Foreskin fibroblast (primary cell): ENCODE measurements at places on chromosomes 2 and 18.

GRCh38 chr2:36404318-36404717 is 48.7 kb downstream of the CRIM1 start:
- no peak for DNase-seq

DNA sequence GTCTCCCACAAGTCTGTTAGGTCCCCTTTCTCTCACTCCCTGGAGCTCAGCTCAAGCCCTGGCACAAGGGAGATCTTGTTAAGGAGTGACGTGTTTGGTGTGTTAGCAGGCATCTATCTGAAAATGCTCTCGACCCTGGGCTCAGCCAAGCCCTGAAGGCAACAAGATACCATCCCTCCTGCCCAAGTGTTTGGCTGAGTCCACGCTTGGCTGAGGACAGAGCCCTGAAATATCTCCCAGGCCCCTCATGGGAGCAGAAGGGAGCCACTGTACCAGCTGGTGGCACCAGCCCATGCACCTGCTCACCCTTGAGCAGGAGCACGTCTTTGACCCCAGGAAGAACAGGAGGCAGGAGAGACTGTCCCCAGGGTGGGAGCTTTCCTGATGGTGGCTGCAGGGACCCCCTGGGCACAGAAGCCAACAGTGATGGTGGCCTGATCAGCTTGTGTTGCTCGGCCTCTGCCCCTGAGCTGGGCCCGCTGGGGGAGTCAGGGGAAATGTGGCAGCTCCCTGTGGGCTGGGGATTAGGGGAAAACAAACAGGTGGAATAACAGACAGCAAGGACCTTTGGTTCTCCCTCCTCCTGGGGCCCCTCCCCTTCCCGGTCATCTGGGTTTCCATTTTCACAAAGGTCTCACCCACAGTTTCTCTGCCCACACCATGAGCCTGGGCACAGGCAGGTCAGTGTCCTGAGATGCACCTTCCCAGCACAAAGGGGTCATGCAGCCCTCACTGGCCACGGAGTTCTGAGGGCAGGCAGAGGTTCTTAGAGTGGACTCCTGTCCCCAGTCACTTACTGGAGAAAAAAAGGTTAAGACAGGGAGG is 91.6 kb downstream of the RHOB start:
- DNase-seq: no peak

- DNase-seq: no peak
Observed at GRCh38 chr18:21575656-21576055, 24.8 kb downstream of the ESCO1 start.

DNA sequence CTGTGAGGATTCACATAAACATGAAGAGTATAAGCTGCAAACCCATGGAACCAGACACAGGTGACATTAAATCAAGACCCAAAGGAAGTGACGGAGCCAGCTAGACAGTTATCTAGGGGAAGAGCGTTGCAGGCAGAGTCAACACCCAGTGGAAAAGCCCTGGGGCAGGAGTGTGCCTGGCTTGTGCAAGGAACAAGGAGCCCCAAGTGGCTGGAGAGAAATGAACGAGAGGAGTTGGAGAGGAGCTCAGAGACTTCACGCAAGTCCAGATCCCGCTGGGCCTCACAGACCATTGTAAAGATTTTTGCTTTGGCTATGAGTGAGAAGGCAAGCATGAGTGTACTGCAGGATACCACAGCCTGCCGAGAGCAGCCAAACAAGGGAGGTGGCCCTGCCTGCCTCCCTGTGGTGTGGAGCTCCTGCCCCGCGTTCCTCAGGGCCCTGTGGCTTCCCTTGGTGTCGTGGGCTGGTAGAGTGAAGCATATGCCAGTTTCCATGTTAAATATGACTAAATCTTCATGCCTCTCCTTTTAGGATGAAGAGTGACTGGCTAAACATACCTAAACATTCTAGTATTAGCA is 88.2 kb downstream of the SP3 start:
- no peak for DNase-seq

GRCh38 chr2:114553027-114553426 is 110.6 kb downstream of the DPP10 start:
- DNase-seq: no peak

GRCh38 chr2:24889221-24889620 is 30.8 kb downstream of the ADCY3 start:
- no peak for DNase-seq

DNA sequence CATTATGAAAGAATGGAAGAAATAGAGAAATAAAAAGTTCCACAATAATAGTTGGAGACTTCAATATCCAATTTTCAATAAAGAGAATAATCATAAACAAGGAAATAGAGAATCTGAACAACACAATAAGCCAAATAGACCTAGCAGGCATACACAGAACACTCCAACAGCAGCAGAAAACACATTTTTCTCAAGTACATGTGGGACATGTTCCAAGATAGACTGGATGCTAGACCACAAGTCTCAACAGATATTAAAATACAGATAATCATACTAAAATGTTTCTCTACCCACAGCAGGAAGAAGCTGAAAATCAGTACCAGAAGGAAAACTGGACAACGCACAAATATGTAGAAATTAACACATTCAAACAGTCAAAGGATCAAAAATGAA is 113.9 kb downstream of the USP34 start:
- DNase-seq: peak; percentile 12

DNA sequence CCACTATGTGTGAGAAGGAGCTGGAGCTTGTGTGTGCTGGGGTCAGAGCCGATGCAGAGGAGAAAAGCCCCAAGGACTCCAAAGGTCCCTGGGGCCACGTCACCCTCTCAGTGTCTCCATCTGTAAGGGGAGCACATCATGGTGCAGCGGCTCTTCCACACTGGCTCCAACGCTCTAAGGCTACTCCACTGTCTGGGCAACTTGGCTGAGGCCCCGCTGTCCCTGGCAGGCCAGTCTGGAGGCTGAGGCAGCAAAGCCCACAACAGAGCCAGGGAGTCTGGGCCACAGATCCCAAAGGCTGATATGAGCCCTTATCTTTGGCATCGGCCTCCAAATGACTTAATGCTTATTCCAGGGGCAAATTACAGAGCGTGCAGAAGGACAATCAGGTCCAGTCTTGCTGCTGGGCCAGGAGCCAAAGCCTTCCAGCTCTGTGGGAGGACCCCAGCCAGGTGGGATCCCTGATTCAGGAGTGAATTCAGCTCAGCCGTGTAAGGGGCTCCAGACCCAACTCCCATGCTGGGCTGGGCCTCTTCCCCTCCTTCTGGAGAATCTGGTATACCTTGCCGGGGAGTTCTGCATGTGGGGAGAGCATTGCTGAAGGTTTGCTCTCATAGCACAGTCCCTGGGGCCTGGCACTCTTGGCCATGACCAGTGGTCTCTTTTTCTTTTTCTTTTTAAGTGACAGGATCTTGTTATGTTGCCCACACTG is 1.8 kb upstream of the DUSP2 start:
- DNase-seq: no peak

DNA sequence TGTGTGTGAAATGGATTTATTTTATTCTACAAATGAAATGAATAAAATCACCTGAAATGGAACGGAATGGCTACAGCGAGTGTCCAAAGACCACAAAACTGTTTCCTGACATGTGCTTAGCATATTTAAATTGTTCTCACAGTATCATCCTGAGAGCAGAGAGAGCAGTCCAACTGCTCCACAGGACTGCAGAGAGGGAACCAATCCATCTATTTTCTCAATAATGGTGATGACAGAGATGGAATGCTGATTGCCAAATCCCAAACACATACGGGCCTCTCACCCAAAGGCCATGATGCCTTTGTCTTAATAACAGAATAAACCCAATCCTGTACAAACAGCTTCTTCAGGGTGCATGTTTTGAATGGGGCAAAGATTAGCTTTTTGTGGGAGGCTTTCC is 41.1 kb downstream of the STAT1 start:
- DNase-seq: peak; percentile 51

DNA sequence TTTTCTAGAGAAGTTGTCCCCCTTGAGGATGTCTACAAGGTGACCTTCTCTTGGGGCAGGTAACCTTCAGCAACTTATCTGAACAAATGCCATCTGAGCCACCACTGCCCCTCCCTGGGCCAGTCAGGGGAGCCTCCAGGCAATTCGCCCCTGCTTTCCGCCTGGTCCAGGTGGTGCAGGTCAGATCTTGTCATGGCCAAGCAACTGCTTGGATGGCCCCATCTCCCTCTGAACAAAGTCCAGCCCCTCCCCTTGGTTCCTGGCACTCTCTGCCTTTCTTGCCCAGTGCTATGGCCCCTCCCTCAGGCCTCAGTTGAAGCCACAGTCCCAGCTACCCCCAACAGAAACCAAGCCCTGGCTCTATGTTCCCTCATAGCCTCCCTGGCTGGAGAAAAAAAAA is 138.7 kb downstream of the ALPK2 start:
- DNase-seq: no peak
